ENCODE measurements at places on chromosomes 4 and X.

DNA sequence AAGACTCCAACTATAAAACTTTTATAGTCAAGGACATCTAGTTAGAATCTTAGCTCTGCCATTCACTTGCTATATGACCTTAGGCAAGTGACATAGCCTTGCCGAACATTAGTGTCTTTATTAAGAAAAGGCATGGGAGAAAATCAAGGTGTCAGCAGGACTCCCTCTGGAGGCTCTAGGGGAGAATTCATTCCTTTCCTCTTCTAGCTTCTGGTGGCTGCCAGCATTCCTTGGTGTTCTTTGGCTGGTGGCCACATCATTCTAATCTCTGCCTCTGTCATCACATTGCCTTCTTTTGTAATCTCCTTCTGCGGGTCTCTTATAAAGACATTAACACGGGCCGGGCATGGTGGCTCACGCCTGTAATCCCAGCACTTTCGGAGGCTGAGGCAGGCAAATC is 99.8 kb downstream of the PPP1R2C start:
- no peak for DNase-seq

DNA sequence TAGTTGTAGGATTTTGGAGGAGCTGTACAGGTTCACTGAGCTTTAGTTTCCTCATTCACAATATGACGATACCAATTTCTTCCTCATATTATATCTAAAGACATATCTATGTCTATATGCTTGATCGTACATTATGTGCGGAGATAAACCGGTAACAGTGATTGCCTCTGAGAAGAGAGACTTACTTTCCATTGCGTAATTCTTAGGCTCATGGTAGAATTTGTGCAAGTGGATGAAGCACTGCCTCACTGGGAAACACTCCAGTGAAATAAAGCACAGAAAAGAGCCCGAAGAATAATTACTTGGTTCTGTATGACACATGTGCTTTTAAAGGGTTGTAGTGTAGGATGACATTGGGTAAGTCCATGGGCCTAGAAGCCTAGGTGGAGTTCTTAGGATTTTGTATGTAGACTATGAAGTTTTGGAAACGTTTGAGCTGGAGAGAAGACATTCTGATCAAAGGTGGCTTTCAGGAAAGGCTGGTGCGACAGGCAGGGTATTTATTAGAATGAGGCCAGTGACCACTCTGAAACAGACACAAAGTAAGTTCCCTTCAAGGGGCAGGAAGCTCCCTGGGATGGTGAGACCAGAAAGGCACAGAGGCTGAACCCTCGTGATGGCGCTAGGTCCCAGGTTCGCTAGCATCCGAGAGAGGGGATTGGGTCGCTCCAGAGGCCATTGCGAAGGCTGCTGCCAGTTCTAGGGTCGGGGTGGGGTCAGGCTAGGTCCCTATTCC is 649 bp upstream of the VBP1 start:
- no peak for DNase-seq

GRCh38 chrX:2855761-2856160 is 27.0 kb downstream of the GYG2 start:
- no peak for DNase-seq

DNA sequence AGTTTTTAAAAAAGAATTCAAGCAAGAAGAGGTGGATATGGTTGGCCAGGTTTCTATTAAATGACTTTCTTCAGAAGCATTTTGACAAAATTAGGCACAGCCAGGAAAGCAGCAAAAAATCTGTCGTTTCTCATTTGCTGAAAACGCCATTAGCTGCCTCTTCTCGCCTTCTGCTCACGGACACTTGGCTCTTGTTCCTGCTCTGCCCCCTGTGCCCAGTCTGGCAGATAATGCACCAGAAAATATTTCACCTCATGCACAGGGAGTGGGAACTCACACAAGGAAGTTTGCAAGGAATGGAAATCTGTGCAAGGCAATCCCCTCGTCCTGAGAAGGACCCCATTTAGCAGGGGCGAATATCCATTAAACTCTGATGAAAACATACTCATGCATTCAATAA is 260.0 kb downstream of the PACRGL start:
- DNase-seq: no peak

DNA sequence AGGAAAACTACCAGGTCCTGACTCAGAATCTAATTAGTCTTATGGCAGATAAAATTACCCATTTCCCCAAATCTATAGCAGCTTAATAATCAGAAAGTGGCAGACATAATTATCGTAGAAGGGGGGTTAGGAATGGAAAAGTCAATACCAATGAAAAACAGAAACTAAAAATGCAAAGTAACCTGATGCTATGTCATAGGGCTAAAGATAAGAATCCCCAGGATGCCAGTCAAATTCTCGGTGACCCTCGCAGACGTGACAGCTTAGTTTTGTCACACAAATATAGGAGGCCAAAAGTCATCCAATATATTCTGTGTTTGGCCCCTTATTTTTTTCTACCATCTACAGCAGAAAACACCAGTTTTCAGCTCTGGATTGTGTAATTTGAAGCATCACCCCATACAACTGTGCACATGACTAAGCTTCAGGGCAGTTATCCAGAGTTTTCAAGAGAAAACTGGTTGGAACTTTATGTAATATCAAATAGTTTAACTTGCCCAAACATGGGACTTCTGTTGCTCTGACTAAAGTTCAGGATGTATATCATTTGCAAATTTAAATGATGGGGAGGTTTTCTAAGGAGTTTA is 30.9 kb downstream of the RASSF6 start:
- no peak for DNase-seq

- no peak for DNase-seq
These were observed 14.3 kb downstream of the TMEM33 start for GRCh38 chr4:41949531-41949930.

DNA sequence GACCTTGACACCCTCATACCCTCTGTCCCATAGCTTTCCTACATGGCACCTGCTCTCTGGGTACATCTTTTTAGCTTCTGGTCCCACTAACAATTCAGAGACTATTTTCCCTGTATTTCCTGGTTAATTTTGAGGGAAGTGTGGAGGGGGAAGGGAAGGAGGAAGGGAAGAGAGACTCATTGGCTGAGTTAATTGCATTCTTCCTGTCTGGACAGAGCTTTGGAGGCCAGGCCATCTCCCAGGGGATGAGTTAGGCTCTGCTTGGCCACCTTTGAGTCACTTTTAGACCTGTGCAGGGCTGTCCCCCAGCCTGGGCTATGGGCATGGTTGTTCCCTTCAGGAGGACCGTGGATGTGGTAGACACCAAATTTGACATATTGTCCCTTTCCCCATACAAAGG is 167.9 kb upstream of the PGRMC2 start:
- no peak for DNase-seq

DNA sequence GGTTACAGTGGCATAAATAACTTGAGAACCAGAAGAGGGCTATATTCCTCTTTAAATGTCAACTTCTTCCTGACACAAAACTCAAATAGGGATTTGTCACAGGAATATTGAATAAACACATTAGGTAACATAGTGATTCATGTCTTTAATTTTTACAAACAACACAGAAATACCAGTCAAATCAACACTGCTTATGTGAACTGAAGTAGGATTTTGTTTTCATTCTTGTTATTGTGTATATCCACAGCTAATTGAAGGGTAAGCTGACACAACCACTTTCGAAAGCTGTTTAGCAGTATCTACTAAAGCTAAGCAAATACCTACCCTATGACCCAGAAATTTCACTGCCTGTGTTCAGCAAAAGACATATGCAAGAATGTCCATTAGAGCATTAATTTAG is 120.4 kb upstream of the EOLA2 start:
- DNase-seq: no peak

GRCh38 chr4:53315300-53315699 is 50.6 kb downstream of the SCFD2 start:
- no peak for DNase-seq

DNA sequence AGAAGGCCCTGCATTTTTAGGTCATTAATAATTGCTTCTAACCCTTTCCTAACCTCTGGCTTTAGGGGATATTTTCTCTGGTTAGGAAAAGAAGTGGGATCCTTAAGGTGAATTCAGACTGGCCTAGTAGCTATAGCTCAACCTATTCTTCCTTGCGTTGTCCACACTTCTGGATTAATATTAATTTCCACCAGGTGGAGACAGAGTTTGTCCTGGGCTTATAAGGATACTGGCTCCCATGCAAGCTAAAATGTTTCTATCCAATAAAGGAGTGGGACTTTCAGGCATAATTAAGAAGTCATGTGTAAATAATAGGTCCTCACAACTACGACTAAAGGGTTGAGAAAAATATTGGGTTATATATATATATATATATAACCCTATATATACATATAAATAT is 860.0 kb upstream of the POU3F4 start:
- DNase-seq: no peak

DNA sequence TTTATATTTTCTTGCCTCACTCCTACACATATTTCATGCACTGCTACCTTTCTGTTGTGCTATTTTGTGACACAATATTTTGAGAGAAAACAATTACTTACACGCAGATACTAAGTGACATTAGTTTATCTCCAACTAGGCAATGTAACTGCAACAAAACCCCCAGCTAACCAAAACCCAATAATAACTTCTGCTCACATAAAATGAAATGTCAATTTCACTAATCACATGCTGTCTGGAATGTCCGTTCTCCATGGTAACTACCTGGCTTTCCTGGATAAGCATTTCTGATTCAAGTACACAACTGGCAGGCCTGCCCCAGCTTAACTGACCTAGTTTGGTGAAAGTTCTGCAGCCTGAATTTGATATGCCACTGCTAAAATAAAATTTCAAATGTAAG is 313.5 kb downstream of the TMA16 start:
- no peak for DNase-seq

DNA sequence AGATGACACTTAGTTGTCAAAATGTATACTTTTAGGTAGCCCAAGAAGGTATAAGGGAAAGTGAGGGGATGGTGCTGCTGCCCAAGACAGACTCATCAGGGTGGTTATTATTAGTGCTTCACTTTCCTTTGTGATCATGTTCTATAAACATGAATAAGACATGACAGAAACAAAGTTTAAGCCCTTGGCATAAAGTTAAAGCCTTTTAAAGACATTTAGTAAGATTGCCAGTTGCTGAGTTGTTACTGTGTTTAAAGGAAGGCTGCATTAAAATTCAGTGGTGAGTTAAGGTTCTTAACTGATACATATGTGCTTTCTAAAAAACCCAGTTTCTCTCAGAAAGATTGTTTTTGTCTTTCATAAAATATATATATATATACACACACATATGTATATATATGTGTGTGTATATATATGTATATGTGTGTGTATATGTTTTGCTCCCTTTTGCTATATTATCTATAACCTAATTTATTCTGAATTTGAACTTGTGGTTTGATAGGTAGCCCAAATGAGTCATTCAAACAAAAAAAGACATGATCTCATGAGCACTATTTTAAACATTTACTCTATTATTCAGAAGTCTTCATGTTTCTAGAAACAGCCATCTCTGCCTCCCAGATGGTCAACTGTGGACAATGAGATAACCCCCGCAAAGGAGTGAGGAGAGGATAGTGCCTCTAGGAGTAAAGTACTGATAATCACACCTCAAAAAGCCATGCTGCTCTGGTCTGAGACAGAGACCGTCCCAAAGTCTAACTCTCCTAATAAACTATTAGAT is 98.1 kb upstream of the OTUD4 start:
- DNase-seq: no peak

GRCh38 chrX:139554991-139555675 is 24.6 kb downstream of the F9 start:
- no peak for DNase-seq

DNA sequence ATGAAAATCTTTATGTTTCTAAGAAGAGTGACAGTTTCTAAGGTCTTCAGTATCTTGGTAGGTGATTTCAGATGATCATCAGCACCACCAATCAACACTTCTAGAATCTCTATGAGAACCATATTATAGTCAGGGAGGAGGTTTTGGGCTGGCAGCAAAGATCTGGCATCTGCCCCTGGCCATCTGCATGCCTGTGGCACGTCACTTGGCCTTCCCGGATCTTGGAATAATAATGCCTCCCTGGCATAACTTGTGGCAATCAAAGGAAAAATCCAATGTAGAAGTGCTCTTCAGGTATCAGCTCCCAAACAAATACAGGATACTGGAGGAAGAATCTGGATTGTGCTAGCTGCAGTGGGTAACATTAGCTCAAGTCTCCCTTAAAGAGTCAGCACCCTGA is 57.3 kb downstream of the RASL11B start:
- no peak for DNase-seq

- DNase-seq: no peak
These were observed 233.9 kb upstream of the CXXC4 start for GRCh38 chr4:104728380-104729122.

DNA sequence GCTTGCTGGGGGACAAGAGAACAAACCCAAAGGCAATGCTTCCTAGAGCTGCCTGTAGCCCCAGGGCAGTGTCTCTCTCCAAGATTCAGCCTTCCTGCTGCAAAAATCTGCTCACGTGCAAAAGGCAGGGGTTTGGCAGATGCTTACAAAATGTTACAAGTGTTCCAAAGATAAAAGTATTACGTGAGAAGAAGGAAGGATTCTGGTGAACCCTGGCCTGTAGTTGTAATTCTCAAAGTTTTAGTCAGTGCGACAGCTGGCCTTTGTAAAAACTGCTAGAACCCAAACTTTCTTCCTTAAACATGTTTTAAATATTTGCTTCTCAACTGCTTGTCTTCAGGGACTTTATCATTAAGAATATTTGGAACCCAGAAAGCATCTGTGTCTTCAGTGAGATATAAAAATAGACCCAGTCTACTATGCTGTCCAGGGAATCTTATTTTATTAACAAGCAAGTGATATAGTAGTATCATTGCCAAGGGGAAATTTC is 232.3 kb downstream of the FRMPD4 start:
- no peak for DNase-seq

GRCh38 chr4:185965426-185966384 is 103.3 kb upstream of the TLR3 start:
- DNase-seq: no peak

DNA sequence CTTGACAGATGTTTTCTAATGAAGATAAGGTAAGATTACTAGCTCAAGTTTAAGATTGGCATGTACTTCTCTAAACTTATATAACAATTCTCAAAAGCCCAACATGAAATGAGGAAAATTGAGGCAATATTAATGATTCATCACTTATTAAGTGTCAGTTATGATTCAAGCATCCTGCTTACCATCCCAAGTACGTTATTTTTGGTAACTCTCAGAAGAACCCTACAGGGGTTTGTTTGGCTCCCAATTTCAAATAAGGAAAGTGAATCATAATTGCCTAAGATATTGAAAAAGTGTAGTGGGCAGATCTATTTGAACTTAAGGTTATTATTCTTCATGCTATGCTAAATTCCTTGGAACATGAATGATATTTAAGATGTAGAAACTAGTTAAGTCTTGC is 387.9 kb upstream of the TENM3 start:
- DNase-seq: no peak

DNA sequence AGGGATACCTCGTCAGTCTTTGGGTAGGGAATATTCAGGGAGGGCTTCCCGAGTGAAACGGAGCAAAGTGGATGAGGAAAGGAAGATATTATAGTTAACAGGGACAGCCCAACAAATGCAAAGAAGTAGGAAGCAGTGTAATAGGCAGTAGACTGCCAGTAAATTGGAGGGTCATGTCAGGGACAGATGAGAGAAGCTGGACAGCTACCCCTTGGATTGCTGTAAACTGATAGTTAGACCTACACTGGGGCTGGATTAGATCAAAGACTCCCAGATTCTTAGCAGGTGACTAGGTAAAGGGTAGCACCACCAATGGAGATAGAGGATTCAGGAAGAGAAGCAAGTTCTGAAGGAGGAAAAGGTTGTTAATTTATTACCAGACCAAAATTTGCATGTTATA is 48.0 kb downstream of the NPNT start:
- no peak for DNase-seq

Data from stimulated activated CD4-positive, alpha-beta T cell treated with anti-CD3 and anti-CD28 coated beads, Interleukin-4, amount 100 ng/mL, for 24 hours (primary cell).